Stimulated activated naive CD8-positive, alpha-beta T cell treated with anti-CD3 and anti-CD28 coated beads, Interleukin-15, Interleukin-2, amounts not matched to agents 100 U/mL and 50 U/mL, for 24 hours (primary cell): ENCODE measurements at places on chromosomes 5 and 9.

GRCh38 chr5:149616727-149617285, 35.5 kb downstream of the ARHGEF37 start:
- DNase-seq, result no peak

- DNase-seq, result no peak
Measured at GRCh38 chr5:156339139-156339841, 12.3 kb downstream of the SGCD start.

DNA sequence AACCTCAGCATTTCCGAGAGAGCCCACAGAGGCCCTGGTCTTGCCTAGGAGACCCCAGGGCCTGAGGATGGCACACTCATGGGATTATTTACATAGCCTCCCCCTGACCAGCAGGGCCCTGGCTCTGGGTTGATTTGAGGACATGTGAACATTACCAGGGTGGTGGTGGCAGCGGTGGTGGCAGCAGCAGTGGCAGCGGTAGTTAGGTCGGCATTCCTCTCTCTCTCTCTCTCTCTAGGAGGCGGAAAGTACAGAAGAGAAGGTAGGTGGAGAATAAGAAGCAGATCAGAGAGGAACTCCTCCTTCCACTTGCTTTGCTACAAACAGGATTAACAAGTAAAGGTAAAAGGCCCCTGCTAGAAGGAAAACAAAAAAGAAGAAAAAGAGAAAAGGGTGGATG, 39.3 kb downstream of the B4GALT1 start:
- DNase-seq, result no peak

DNA sequence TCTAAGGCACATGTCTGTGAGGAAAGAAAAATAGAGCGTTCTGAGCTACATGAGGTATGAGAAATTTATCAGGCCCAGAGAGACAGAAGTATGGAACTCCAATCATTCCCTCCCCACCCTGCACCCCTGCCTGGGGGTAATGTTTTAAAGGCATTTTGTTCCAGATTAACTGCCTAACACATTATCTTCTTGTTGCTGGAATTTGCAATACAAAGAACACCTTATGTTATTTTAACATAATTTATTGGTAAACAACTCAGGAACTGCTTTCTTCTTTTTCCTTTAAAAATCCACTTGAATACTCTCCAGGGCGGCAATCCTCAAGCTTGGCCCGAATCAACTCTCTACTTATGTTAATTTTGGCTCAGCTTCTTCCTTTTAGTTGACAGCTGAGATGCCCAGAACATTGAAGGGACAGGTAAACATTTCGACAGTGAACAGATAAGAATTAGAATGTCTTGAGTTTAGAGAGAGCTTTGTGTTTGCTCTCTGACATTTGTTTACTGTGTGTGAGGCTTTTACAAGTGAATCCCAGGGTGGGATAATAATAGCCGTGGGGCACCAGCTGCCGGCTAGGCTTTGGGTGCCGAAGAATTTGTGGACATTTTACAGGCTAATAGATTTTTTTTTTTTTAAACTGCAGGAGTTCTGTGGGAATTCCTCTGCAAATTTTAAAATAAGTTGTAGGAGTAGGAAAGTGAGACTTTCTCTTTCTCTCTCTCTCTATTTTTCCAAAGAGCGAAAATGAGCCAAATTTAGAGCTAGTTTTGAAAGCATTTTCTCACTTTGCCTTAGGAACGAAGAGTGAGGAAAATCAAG, 96.4 kb upstream of the TAF11L2 start:
- DNase-seq, result no peak
